ENCODE measurements at places on chromosomes 5 and 9.

- DNase-seq, result peak; percentile 91
Observed at GRCh38 chr5:135208903-135209721, 175.1 kb upstream of the PITX1 start.

DNA sequence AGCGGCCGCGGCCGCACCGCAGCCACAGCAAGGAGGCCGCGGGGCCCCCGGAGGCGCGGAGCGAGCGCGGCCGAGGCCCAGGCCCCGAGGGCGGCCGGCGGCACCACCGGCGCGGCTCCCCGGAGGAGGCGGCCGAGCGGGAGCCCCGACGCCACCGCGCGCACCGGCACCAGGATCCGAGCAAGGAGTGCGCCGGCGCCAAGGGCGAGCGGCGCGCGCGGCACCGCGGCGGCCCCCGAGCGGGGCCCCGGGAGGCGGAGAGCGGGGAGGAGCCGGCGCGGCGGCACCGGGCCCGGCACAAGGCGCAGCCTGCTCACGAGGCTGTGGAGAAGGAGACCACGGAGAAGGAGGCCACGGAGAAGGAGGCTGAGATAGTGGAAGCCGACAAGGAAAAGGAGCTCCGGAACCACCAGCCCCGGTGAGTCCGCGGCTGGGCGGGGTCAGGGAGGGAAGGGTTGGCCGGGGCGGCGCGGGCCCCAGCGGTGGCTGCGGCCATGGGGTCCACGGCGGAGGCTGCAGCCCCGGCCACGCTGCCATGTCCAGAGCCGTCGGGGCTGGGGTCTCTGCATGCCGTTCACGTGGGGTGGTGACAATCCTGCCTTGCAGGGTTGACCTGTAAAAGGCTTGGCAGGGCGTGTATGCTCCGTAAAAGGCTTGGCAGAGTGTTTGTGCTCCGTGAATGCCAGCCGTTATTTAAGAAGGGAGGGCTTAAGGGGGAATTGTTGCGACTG is 146.0 kb downstream of the CACNA1B start:
- peak; percentile 56 for DNase-seq

- no peak for DNase-seq
Observed at GRCh38 chr9:1102642-1102970, 52.4 kb downstream of the DMRT2 start.

DNA sequence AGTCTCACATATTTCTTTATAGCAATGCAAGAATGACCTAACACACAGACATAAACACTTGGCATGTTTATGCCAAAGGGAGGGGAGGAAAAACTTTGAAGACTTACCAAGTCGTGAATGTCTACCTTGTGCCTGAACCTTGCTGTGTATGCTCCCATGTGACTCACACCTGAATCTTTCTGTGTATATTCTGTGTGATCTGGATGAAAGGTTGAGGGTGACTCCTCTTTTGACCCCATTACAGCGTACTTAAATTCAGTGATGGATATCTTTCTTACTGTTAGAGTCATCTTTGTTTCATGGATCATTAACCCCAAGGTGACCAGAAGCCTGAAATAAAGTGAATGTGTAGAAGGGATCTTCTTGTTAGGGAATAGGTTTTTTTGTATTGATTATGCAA is 52.9 kb upstream of the PTGER4 start:
- DNase-seq, result no peak

DNA sequence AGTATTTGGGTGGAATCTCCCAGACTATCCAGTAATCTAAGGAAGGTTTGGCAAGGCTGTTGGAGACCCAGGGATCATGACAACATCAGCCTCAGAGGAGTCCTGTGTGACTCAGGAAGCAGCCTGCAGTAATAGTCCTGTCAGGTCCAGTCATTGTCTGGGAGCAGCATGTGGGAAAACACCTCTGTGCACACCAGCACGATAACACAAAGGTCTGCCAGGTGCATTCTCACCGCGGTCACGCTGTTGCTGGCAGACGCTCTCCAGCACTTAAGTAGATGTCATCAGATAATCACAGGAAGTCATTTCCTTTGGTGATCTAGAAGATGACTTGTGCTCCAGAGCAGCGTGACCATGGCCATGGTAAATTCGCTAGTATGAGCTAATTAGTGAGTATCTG is 99.2 kb upstream of the IQGAP2 start:
- no peak for DNase-seq

DNA sequence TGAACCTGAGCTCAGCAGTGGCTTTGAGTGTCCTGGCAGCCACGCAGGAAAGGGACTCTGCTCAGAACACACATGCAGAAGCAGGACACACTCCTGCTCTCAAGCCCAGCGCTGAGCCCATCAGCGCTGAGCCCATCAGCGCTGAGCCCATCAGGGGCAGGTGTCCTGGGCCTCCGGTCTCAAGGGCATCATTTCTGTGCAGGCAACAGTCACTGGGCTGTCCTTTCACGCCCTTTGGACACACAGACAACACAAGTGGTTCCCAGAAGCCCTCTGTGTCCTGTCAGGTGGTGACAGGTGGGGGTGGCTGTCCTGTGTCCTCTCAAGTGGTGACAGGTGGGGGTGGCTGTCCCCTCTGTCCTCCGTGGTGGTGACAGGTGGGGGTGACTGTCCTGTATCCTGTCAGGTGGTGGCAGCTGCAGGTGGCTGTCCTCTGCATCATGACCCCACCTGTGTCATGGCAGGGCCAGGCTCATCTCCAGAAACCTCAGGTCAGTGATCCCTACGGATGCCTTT is 39.0 kb upstream of the CLPTM1L start:
- DNase-seq, result no peak

DNA sequence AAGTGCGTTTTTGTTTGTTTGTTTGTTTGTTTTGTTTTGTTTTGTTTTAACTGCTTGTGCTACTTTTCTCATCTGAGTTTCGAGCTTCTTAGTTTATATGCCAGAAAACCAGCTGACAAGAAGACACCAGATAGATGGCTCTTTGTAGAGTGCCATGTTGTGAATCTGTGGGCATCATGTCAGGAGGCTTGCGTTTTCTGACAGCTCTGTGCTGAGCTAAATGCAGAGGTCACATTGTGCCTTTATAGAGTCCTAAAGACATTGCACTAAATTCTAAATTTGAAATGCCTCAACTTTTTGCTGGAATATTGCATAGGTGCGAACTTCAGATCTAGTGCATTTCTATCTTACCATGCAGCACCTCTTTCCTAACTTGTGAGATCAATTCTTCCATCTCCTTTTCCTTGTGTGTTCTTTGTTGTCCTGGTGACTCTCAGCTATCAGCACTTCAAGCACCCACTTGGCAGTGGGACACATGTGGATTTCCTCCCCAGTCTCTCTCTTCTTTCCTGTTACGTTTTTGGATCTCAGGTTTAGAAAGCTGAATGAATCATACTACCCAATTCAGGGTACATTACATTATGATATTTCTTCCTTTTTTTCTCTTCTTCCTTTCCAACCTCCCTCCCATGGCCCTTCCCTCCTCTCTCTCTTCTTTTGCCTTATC is 379.0 kb upstream of the RPS23 start:
- DNase-seq, result no peak

- peak; percentile 32 for DNase-seq
Observed at GRCh38 chr5:1014346-1014745, 5.7 kb downstream of the NKD2 start.

GRCh38 chr5:147156012-147156411 is 78.8 kb upstream of the STK32A start:
- DNase-seq, result no peak

DNA sequence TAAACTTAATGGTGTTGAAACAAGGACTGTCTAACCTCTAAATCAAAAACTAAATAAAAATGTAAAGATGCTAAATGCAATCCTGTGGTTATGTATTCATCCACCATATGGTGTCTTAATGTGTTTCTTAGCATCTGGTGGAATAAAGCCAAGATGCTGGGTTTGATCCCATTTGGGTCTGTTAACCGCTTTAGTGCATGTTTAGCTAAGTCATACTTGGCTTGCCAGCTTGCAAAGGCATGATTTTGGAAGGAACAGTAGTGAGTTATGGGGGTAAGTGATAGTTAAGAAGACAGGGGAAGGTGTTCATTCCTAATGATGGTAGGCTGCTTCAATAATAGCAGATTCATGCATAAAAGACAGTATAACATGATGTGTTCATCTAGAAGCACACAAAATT is 139.0 kb upstream of the SLC27A6 start:
- DNase-seq, result no peak

Measured in aorta (tissue), 5 donors.